ENCODE measurements at places on chromosomes 12 and 14. TPM values are rescaled to one million over a fixed set of nuclear protein-coding genes. Genes with fewer than 3 reads are reported as not detected.

- H3K27ac ChIP-seq = no peak overlapping the region
- H3K27me3 ChIP-seq = no peaks in the 10 kb centered on the region
- H3K36me3 ChIP-seq = no peaks in the 10 kb centered on the region
Observed at GRCh38 chr12:22860926-22861325, 236.0 kb downstream of the ETNK1 start.

KLRC4 gene
- total RNA-seq = not detected

COL2A1 gene
- total RNA-seq = 0.14 TPM

LRRC10 gene
- not detected for total RNA-seq

SRSF9 gene
- 94.4 TPM for total RNA-seq

GRCh38 chr12:12724421-12725085 is 7.4 kb downstream of the CDKN1B start:
- peak overlapping the region; percentile 70 for H3K4me3 ChIP-seq
- H3K27me3 ChIP-seq = no peaks in the 10 kb centered on the region
- H3K36me3 ChIP-seq = peaks cover 24% of the 10 kb centered on the region

KRT6A gene
- not detected for total RNA-seq

GRCh38 chr12:91364471-91365184 is 182.0 kb upstream of the DCN start:
- no peak overlapping the region for H3K27ac ChIP-seq
- H3K27me3 ChIP-seq = no peaks in the 10 kb centered on the region
- no peaks in the 10 kb centered on the region for H3K4me1 ChIP-seq
- H3K4me3 ChIP-seq = no peak overlapping the region

GRCh38 chr12:119998471-119999245 is 9.6 kb downstream of the BICDL1 start:
- DNase-seq = no peak
- no peaks in the 10 kb centered on the region for H3K27me3 ChIP-seq
- no peaks in the 10 kb centered on the region for H3K4me1 ChIP-seq
- no peak overlapping the region for H3K4me3 ChIP-seq

TMEM119 gene
- 3.8 TPM for total RNA-seq

DNA sequence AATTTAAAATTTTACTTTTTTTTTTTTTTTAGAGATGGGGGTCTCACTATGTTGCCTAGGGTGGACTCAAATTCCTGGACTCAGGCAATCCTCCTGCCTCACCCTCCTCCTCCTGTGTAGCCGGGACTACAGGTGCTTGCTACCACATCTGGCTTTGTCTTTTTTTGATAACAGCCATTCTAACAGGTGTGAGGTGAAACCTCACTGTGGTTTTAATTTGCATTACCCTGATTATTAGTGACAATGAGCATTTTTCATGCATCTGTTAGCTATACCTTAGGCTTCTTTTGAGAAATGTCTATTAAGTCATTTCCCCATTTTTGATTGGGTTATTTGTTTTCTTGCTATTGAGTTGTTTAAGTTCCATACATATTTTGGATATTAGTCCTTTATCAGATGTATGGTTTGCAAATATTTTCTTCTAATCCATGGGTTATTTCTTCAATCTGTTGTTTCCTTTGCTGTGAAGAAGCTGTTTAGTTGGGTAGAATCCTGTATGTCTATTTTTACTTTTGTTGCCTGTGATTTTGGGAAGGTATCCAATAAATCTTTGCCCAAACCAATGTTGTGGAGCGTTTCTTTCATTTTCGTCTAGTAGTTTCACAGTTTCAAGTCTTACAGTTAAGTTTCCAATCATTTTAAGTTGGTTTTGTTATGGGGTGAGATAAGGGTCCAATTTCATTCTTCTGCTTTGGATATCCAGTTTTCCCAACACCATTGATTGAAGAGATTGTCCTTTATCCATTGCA is 86.1 kb downstream of the MYF5 start:
- H3K27ac ChIP-seq = no peak overlapping the region
- H3K36me3 ChIP-seq = no peaks in the 10 kb centered on the region
- no peaks in the 10 kb centered on the region for H3K4me1 ChIP-seq

- no peaks in the 10 kb centered on the region for H3K27me3 ChIP-seq
- no peaks in the 10 kb centered on the region for H3K4me1 ChIP-seq
- H3K36me3 ChIP-seq = no peaks in the 10 kb centered on the region
Observed at GRCh38 chr14:62015945-62016344, 253.7 kb downstream of the SNAPC1 start.

DNA sequence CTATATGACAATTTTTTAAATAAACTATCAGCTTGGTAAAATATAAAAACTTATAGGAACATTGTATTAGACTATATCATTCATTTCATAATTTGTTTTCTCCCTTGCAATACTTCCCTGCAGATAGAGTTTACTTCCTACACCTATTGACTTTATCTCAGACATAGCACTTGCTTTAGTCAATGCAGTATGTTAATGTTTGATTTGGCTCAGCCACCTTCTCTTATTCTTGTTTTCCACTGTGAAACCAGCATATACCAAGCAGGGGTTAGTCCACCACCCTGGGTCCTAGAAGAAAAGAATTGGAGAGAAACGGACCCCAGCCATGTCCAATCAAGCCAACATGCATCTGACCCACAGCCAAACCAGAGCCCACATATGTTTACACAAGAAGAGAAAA is 10.4 kb upstream of the SOX5 start:
- no peaks in the 10 kb centered on the region for H3K4me1 ChIP-seq
- no peak for DNase-seq
- H3K4me3 ChIP-seq = no peak overlapping the region

GRCh38 chr14:71243697-71244096 is 336.4 kb downstream of the PCNX1 start:
- H3K27me3 ChIP-seq = no peaks in the 10 kb centered on the region
- H3K4me3 ChIP-seq = no peak overlapping the region
- H3K36me3 ChIP-seq = no peaks in the 10 kb centered on the region
- H3K27ac ChIP-seq = no peak overlapping the region

PSMC6 gene
- 70.6 TPM for total RNA-seq

All from adrenal gland (tissue), 19 donors.